ENCODE measurements at places on chromosomes 13 and 19.

DNA sequence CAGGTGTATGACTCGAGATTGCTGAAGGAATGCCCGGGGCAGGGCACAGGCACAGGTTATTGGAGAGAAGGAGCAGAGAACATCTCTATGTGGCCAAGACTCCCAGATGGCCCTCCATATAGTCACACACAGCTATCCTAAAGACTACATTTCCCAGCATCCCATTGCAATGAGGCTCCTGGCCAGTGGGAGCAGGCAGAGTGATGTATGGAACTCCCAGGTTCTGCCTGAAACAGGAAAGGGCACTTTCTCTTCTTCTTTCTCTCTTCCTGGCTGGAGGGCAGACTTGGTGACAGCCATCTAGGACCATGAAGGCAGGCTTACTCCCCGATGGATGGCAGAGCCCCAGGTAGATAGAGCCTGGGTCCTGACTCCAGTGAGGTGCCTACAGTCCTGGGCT is 13.5 kb downstream of the PPP1R13L start:
- DNase-seq: no peak

DNA sequence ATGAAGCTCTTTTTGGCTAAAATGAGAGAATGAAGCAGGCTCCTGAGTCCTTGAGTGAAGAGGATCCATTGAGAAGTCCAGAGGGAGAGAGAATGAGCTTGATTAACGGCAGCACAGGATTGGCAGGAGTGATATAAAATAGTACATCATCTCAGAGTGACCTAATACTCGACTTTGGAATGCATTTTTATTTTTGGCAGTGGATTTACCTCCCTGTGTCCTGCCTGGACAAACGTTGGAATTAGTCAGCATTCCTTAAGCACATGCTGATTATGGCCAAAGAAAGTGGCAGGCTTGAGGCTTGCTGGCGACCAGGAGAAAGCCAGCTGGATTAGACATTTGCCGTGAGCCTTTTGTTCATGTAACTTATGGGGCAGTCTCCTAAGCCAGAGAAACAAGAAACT is 22.9 kb downstream of the LRCH1 start:
- no peak for DNase-seq

GRCh38 chr13:41456768-41457588 is at the start of gene RGCC:
TSS of gene RGCC (plus strand) at chr13:41457550. CDS start at chr13:41457708, 158 bp downstream.
- no peak for DNase-seq

DNA sequence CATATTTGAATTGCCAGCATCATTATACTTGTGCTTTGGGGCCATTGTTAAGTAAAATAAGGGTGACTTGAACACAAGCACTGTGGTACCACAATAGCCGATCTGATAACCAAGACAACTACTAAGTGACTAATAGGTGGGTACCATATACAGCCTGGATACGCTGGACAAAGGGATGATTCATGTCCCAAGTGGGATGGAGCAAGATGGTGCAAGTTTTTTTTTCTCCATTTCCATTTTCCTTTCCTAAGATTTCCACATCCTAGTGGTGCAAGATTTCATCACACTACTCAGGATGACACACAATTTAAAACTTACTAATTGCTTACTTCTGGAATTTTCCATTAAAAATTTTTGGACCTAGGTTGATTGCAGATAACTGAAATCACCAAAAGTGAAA is 15.1 kb downstream of the BRCA2 start:
- DNase-seq: no peak

DNA sequence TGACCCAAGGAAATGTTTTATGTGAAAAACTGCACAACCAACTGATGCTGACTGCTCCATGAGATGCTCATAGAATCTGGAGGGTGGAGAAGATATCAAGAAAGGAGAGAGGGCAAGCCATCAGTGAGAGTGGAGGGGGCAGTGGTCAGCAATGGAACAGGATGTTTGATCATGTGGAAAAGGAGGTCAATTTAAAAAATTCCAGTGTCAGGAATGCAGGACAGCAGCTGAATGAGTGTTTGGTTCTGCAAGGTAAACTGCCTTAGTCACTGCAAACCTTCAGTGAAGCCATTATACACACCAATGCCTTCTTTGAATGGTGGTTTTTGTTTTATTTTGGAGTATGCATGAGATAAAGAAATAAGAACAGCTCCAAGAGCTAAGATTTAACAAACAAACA is 121.5 kb downstream of the FGF14 start:
- no peak for DNase-seq

GRCh38 chr13:57634839-57635165 is 3.3 kb downstream of the PCDH17 start:
- no peak for DNase-seq

GRCh38 chr13:88395804-88396203 is 724.6 kb downstream of the SLITRK5 start:
- DNase-seq: no peak

GRCh38 chr13:20799726-20800416 is 26.1 kb upstream of the EEF1AKMT1 start:
- no peak for DNase-seq

- DNase-seq: no peak
Measured at GRCh38 chr19:34675250-34675649, 1.7 kb downstream of the SCGB2B2 start.
